ENCODE measurements at places on chromosomes 1 and 21.

DNA sequence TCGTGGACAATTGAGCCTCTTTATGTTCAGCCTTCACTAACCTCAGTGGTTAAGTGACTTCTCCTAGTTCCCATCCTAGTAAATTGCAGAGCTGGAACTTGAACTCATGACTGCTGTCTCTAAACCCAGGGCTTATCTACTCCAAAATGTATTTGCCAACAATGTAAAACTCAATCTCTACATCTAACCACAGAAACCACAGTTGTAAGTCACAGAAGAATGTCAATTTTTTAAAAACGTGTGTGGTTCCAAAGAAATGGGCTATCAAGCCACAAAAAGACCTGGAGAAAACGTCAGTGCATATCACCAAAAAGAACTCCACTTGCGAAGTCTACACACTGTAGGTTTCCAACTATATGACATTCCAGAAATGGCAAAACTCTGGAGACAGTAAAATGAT lies 172.6 kb upstream of the HMCN1 start:
- no peak for DNase-seq

GRCh38 chr1:180041582-180041981 lies 87.0 kb downstream of the CEP350 start:
- no peak for DNase-seq

GRCh38 chr1:244980605-244981004 lies 116.3 kb upstream of the HNRNPU start:
- peak; percentile 9 for DNase-seq

- DNase-seq, result no peak
Measured at GRCh38 chr1:199619223-199619622, 408.3 kb upstream of the NR5A2 start.

- no peak for DNase-seq
Measured at GRCh38 chr1:14681182-14681581, 82.7 kb downstream of the KAZN start.

DNA sequence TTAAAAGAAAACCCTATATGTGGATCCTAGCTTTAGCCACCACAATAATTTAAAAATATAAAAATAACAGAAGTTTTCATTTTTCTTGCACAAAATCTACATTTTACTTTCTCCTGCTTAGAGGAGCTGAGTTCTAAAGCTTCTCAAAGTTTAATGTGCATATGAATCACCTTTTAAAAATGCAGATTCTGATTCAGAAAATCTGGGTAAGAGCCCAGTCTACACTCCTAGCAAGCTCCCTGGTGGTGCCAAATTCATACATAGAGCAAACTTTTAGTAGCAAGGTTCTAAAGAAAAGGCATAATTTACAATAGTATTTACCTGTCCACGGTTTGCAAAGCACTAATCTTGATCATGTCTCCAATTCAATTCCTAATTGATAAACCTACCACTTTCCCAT lies 19.3 kb downstream of the RSBN1 start:
- no peak for DNase-seq

GRCh38 chr1:246096356-246096755 lies 410.7 kb downstream of the SMYD3 start:
- DNase-seq, result no peak

DNA sequence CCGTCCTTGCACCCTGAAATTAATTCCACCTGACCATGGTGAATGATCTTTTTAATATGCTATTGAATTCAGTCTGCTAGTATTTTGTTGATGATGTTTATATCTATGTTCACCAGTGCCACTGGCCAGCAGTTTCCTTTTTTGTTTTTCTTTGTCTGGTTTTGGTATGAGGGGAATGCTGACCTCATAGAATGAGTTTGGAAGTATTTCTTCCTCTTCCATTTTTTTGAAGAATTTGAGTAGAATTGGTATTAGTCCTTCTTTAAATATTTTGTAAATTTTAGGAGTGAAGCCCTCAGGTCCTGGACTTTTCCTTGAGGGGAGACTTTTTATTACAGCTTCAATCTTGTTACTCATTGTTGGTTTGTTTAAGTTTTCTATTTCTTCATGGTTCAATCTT lies 231.6 kb downstream of the MRPL39 start:
- DNase-seq, result no peak

GRCh38 chr1:93976291-93976690 lies 67.1 kb upstream of the GCLM start:
- DNase-seq, result no peak

DNA sequence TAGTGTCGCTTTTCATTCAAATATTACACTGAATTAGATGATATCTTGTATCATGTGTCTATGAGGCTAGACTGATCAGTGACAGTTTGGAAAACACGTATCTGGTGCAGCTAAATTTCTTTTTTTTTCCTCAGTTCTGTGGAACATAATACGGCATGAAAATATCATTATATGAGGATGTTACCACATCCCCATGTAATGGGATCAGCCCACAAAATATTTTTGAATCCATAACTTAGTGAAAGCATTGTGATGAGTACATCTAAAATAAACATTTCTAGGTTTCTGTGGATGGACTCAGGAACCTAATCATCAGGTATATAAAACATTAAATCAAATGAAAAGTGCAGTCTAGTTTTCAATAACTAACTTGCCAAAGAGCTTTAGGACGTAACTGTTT lies 356.3 kb downstream of the USP25 start:
- DNase-seq, result no peak

GRCh38 chr1:30005972-30006619 lies 717.3 kb downstream of the MATN1 start:
- no peak for DNase-seq

- no peak for DNase-seq
Measured at GRCh38 chr1:18470671-18471355, 9.9 kb upstream of the KLHDC7A start.

GRCh38 chr21:37346841-37347430 lies 19.6 kb upstream of the DYRK1A start:
- no peak for DNase-seq

DNA sequence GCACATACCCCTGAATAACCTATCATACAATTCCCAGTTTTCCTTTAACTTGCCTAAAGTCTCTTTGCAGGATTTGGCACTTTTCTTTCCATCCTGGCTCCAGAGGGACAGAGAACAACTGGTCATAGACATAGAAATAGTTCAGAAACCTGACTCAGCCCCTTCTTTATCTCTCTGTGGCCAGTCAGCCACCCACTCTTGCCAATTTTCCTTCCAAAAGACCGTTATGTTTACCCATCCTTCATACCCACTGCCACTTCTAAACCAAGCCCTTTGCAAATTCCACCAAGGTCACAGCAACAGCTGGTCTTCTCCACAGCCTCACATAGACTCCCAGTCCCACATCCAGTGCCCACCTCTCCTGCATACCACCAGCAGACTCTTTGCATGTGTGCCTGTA lies 127.2 kb upstream of the FGGY start:
- no peak for DNase-seq

DNA sequence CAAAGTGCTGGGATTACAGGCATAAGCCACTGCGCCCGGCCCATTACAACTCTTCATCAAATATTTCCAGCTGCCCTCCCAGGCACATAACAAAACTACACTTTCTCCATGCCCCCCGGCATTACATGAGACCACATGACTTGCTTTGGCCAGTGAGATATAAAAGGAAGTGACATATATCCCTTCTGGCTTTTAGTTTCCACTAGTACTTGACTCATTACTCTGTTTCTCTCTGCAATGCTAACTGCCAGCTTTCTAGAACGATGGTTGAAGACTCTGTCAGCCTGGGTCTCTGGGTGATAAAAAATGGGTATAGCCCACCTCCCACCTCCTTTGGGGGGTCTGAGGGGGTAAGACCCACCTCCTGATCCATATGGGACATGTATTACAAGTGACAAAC lies 24.2 kb downstream of the ABL2 start:
- no peak for DNase-seq

GRCh38 chr1:12344596-12345349 lies 114.9 kb downstream of the VPS13D start:
- DNase-seq, result peak; percentile 82

Data from inflammatory macrophage treated with lipopolysaccharide for 1 hour (primary cell).